ENCODE measurements at places on chromosomes 11 and 22.

- peak; percentile 67 for DNase-seq
These were observed 64.6 kb downstream of the ST3GAL4 start for GRCh38 chr11:126419801-126420697.

- no peak for DNase-seq
These were observed 150.2 kb downstream of the TYR start for GRCh38 chr11:89327885-89328284.

DNA sequence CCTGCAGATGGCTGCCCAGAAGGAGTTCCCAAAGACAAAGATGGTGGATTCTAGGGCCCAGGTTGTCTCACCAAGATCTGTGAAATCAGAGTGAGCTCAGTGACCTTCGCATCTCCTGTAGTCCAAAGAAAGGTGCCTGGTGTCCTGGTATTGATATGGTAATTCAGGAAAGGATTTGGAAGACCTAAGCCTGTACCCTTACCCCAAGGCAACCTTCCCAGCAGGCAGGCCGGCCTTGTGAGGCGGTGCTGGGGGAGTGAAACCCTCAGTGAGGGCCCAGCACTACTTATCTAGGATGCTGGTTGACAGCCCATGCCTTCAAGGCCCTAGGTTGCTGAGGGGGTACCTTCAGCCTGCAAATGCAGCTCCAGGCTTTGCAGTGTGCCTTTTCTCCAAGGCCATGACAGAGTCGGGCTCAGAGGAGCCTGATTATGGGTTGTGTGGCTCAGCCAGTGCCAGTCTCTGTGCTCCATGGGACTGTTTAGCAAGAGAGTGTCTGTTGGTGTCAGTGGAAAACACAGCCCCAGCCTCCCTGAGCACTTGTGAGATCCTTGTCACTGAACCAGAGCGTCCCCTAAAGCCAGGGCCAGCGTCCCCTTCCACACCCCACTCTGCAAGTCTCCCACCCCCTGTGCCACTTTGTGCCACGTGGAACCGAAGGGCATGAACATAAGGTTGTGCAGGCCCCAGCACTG lies 72.8 kb upstream of the MYOD1 start:
- no peak for DNase-seq

- DNase-seq, result no peak
These were observed 3.2 kb upstream of the SYT13 start for GRCh38 chr11:45289369-45289768.

GRCh38 chr11:118531597-118532084 lies 649 bp downstream of the TMEM25 start:
- DNase-seq, result no peak

All from skin of body (tissue), 3 donors.